ENCODE measurements at places on chromosomes 4 and X.

DNA sequence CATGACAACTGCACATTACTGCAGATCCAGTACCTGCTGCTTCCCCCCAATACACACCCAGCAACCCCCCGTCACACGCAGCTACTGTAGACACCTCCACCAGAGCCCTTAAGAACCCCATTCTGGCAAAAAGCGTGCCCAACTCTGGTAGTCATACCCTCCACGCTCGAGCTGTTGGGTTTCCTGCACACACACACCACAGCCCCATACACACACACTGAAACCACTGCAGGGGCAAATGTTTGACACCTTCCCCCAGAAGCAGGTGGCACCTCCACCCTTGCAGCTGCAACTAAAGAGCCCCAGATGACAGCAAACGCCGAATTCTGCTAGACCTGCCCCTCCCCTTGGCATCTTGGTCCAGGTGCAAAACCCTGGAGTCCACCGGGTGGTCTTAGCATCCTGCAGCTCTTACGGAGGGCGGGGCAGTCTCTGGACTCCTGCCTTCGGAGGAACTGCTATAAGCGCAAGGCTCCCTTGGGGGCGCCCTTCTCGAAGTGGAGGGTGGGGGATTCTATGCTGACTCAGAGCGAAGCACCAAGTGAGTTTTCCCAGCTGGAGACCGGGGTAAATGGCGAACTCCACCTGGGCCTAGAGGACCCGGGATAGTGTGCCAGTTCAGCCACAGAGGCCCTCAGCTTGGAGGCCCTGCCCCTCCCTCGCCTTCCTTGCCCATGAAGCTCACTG lies 1.5 kb downstream of the FRMPD3 start:
- DNase-seq, result peak; percentile 90

DNA sequence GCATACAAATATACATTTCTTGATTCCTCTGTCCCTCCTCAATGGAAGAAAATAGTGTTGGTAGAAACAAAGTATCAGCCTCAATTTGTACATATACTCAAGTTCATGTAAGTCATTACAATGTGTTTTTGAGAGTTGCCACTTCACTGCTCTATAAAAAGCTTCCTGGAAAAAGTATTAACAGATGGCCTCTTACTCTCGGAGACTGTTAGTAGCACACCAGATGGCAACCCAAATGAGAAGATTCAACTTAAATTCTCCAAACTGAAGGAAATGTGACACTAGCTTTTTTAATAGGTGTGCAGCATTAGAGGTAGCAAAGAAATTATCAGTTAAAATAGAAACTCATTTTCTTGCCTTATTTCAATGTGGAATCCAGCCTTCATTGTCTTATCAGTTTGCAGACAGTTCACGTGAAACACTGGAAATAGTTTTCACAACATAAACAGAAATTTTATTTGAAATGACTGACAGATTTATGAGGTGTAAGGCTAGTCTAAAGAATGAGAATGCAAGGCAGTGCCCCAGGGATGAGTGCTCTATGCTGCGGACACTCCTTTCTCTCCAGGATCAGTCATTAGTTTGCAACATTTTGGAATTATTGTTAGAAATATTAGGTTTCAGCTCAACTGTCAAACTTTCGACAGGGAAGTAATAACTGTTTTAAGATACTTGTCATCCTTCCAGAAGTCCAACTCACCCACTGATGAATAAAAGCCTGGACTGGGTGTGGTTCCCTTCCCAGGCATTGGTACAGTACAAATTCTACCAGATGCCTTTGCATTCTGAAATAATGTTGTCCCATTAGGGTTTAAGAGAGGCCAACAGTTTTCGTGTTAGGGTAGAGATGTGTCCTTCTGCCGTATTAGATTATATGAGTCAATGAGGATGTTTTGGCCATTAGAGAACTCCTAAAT lies 50.9 kb downstream of the IDS start:
- DNase-seq, result peak; percentile 60

GRCh38 chr4:36823199-36823967 lies 421.2 kb upstream of the NWD2 start:
- peak; percentile 92 for DNase-seq

DNA sequence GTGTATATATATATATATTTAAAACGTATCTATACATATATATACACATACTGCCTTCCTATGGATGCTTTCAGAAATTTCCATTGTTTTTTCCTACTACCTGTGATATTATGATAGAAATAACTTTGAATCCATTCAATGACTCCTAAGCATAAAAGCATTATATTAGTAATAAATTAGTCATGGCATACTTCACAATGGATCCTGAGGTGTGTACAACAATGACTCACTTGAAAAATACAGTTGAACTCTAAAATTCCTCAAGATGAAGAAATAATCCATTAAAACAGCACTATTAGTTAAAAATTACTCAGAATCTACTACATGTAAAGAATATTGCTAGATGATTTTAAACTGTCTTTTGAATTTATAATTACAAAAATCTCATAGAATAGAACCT lies 201.1 kb downstream of the STPG2 start:
- DNase-seq, result no peak

DNA sequence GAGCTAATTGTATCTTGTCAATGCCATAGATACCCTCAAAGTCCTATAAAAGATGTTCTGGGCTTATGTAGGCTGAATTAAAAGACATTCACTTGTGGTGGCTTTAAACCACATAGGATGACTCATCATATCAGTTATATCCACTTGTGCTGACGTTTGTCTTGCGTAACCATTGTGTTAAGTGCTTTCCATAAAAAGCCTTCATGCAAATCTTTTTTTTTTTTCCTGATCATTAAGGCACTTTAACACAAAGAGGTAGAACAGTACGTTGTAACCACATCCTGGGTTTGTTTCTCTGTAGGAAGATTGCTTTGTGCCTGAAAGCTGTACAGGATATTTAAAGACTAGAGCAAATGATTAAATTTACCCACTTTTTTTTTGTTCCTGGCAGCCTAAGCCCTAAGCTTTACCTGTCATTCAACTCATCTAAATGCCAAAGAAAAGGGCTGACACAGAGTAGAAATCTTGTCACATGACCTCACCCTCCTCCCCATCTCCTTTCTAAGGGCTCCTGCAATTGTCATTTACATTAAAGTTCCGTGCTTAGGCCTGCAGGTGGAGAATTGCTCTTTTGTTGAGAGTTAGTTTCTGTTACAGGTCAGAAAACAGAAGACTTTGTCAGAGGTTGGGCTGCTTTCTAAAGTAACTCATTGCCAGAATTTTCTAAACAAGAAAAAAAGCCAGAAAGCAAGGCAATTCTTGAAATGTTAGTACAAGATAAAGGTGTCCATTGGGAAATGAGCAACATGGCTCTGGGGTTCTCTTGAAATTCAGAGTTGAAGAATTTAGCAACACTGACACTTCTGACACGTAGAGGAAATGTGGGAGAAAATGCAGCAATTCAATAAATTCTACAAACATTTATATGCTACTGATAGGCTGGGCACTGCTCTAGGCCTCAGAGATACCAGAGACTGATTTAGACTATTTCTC lies 555.6 kb downstream of the PPARGC1A start:
- DNase-seq, result peak; percentile 63

DNA sequence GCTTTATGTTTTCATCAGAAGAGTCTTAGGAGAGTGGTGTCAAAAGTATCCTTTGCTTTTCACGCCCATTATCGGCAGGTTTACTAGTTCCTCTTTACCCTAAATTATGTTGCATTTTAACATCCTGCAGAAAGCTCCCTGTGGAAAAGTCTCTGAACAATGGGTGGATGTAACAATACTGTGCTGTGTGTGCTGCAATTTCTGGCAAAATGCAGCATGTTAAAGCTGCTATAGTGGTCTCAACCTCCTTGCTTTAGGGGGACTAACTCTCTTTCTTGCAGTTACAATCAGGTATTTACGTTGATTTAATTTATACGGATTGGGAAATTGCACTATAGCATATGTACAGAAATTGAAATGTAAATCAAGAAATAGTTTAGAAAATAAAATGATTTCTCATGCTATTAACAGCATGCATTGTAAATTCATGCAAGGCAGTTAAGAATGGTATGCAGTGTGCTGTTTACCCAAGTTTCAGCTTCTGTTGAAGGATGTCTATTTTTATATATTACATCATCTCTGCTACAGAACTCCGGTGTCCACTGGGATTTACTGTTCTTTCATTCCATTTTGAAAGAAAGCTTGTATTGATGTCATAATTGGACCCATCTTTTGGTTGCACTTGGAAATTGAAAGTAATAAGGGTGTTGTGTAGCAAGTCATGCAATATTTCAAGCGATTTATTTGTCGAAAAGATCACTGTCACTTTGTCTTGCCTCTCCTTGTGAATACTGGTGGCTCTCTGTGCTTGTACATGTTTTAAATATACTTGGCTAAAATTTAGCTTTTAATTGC lies 145.7 kb downstream of the RAPGEF2 start:
- peak; percentile 81 for DNase-seq

DNA sequence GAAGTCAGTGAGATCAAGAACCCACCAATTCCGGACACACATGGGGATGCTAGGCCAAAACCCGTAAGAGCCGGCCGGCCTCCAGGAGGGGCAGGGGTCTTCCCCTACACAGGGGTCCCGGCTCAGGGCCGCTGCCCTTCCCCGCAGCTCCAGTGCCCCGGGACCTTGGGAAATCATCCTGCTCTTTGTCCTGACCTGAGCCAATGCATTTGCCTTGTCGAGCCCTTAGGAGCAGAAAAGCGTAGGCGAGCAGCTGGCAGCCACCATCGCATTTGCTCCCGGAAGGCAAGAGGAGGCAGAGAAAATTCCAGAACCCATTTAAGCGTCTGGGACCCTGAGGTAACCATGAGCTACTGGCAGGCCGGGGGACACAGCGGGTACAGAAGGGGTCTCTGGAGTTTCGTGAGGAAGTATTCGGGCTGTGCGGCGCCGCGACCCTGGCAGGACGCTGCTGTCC lies 7.4 kb upstream of the TNIP2 start:
- no peak for DNase-seq

- peak; percentile 2 for DNase-seq
Measured at GRCh38 chrX:153379971-153380581, 21.1 kb downstream of the PNMA6E start.

GRCh38 chrX:150362599-150363481 lies at the start of gene MAMLD1:
Gene MAMLD1, plus strand, starts transcription at chrX:150363317. Its CDS starts 82,200 bp downstream, at chrX:150445517.
- peak; percentile 9 for DNase-seq

Measured in NCI-H69 (cell line).